ENCODE measurements at places on chromosomes 2 and 18.

- ATAC-seq, result no peak
These were observed 34.2 kb downstream of the INPP4A start for GRCh38 chr2:98478907-98479306.

- peak; percentile 62 for ATAC-seq
These were observed 20.9 kb downstream of the MAP4K3 start for GRCh38 chr2:39416140-39416539.

DNA sequence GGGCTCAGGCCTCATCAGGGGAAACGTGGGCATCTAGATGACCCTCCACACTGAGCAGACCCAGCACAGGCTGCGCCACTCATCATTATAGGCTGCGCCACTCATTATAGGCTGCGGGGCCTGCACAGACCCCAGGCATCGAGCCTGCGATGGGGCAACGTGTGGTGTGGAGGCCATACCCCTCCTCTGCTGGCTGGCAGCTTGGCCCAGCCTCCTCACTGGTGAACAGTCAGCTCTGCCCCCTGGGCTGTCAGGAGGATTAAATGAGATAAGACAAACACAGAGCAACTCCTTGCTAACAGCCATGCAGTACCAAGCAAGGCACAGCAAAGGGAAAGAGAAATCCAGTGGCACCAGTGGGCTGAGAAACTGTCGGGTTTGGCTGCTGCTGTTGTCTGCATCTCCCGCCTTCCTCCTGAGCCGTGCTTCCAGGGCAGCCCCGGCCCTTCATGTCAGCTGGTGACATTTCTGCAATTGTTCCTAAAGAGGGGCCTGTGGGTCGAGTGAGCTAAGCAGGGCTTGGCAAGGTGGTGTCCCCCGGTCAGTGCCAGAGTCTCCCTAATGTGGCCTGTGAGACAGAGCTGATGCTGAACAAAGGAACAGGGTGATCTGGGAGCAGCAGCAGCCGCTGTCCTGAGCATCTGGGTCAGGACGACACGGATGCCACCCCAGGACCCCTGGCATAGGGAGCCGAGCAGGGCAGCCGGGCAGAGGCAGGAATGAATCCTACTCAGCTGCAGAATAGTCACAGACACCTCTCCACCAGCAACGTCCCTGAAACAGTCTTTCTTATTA lies 48.7 kb downstream of the RRM2 start:
- peak; percentile 50 for ATAC-seq

- ATAC-seq, result no peak
These were observed 820 bp downstream of the TMBIM1 start for GRCh38 chr2:218291318-218292047.

- peak; percentile 12 for ATAC-seq
These were observed 15.4 kb downstream of the CEP68 start for GRCh38 chr2:65071499-65072180.

DNA sequence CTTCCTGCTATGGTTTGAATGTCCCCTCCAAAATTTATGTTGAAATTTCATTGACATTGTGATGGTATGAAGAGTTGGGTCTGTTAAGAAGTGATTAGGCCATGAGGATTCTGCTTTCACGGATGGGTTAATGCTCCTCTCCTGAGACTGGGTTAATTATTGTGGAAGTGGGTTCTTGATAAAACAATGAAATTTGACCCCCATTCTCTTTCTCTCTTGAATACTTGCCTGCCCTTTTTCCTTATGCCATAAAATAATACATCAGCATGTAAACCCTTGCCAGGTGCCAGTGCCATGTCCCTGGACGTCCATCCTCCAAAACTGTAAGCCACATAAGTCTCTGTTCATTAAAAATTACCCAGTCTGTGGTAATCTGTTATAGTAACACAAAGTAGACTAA lies 352.8 kb downstream of the LRRTM4 start:
- no peak for ATAC-seq

DNA sequence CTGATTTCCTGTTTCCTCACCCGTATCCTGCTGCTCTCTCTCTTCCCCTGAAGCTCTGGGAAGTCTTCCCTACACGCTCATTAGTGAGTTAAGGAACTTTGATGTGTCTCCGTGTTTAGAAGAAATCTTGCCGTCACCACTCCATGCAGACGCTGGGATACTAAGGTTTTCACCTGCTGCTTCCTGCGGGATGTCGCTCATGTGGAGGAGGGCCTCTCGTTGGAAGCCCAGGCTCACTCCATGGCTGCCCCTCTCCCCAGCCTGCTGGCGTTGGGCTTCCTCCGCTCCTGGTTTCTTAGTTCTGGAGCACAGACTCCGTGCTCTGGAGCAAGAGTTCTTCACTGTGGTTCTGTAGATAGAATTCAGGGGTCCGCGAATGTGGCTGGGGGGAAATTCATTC lies 326.3 kb downstream of the GBX2 start:
- no peak for ATAC-seq

- ATAC-seq, result no peak
These were observed 339.0 kb upstream of the MEIS1 start for GRCh38 chr2:66095820-66096345.

GRCh38 chr18:6591491-6591890 lies 138.0 kb upstream of the ARHGAP28 start:
- ATAC-seq, result peak; percentile 72

GRCh38 chr18:59228351-59228750 lies 8.4 kb downstream of the GRP start:
- ATAC-seq, result peak; percentile 84

- ATAC-seq, result no peak
These were observed 995 bp downstream of the TMEM127 start for GRCh38 chr2:96264656-96265348.

- no peak for ATAC-seq
These were observed 14.5 kb downstream of the MAL start for GRCh38 chr2:95039978-95040377.

- no peak for ATAC-seq
These were observed 402.0 kb upstream of the UBE2E3 start for GRCh38 chr2:180578441-180578840.

- peak; percentile 9 for ATAC-seq
These were observed 99.5 kb downstream of the TTC32 start for GRCh38 chr2:19802086-19802841.

DNA sequence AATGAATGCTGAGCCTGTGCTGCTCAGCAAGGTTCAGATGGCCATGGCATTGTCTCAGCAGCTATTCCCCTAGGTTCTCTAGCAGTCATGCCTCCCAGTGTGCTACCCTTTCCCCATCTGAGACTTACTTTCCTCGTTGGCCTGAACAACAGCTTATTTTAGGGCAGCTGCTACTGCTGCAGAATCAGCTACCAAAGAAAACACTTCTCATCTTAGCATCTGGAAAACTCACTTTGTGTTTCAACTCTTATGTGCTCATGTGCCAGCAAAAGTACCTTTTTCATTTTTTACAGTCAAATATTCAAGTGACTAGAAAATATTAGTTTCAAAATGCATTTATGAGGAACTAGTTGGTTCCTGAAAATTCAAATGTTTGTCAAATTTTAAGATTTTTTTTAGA lies 60.4 kb upstream of the ZNF397 start:
- ATAC-seq, result no peak

GRCh38 chr2:76268902-76269620 lies 558.3 kb upstream of the GCFC2 start:
- peak; percentile 71 for ATAC-seq

DNA sequence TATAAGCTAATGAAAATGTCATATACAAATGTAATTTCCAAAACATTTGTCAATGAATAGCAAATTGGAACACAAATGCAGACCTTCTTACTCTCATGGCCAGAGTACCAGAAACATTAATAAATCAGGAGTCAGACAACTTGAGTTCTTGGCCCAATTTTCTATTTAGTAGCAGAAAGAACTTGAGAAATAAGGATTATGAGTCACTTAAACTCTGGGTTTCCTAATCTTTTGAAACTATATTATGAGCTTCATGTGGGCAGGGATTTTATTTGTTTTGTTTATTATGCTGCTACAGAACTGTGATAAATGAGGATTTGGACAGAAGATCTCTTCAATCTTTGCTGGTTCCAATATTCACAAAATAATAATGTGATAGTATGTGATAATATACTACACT lies 686.7 kb downstream of the NR4A2 start:
- ATAC-seq, result no peak

- ATAC-seq, result no peak
These were observed 154.4 kb downstream of the NCKAP5 start for GRCh38 chr2:133413863-133414262.

- ATAC-seq, result no peak
These were observed 17.2 kb downstream of the SULT1C2 start for GRCh38 chr2:108305901-108306300.
